ENCODE measurements at places on chromosomes 12 and 14. TPM values are rescaled to one million over a fixed set of nuclear protein-coding genes. Genes with fewer than 3 reads are reported as not detected.

LAG3 gene
- 1.3 TPM for total RNA-seq

TMEM132C gene
- 0.28 TPM for total RNA-seq

GLIPR1L1 gene
- not detected for total RNA-seq

MYH6 gene
- 0.03 TPM for total RNA-seq

BMAL2 gene
- 12.8 TPM for total RNA-seq

KIF26A gene
- 12.3 TPM for total RNA-seq

LRRC10 gene
- total RNA-seq: not detected

MEG3 gene
- total RNA-seq: 24.0 TPM
